ENCODE measurements at places on chromosomes 2 and 18. TPM values are rescaled to one million over a fixed set of nuclear protein-coding genes. Genes with fewer than 3 reads are reported as not detected.

The HSPE1 gene
- total RNA-seq, result 139 TPM

The METTL5 gene
- total RNA-seq, result 63.6 TPM

The INPP5D gene
- 0.15 TPM for total RNA-seq

The DPYSL5 gene
- not detected for total RNA-seq

The FBLN7 gene
- 0.29 TPM for total RNA-seq

The TXNDC2 gene
- total RNA-seq, result under 0.01 TPM

The SERPINB11 gene
- not detected for total RNA-seq

The SLC66A2 gene
- total RNA-seq, result 64.3 TPM

The TEX44 gene
- not detected for total RNA-seq

The LYG2 gene
- not detected for total RNA-seq

The ST3GAL5 gene
- total RNA-seq, result 11.2 TPM

The ATP9B gene
- total RNA-seq, result 34.7 TPM

The DYNAP gene
- not detected for total RNA-seq

The ERICH2 gene
- not detected for total RNA-seq

The RGPD4 gene
- total RNA-seq, result not detected

The INHBB gene
- not detected for total RNA-seq

The TDRD15 gene
- total RNA-seq, result not detected

The KLHL41 gene
- 9.8 TPM for total RNA-seq

The PDE11A gene
- total RNA-seq, result not detected

The TRIP12 gene
- total RNA-seq, result 254 TPM

The MYCN gene
- total RNA-seq, result not detected

The CDK15 gene
- total RNA-seq, result 16.0 TPM

The CAVIN2 gene
- total RNA-seq, result 21.0 TPM

The BBS5 gene
- 7.6 TPM for total RNA-seq

The GYPC gene
- 71.0 TPM for total RNA-seq

The CREG2 gene
- 0.83 TPM for total RNA-seq

The REG3A gene
- not detected for total RNA-seq

The MTIF2 gene
- 35.9 TPM for total RNA-seq

The TGFA gene
- total RNA-seq, result 0.73 TPM

The LONRF2 gene
- under 0.01 TPM for total RNA-seq

The FAP gene
- total RNA-seq, result 143 TPM

The WDFY1 gene
- 97.3 TPM for total RNA-seq

The ABCB11 gene
- total RNA-seq, result under 0.01 TPM

The CELF4 gene
- not detected for total RNA-seq

The ANKRD30B gene
- total RNA-seq, result 0.50 TPM

The SAG gene
- total RNA-seq, result not detected

The SLC16A14 gene
- total RNA-seq, result 2.6 TPM

The UNC80 gene
- total RNA-seq, result not detected

The VWC2L gene
- total RNA-seq, result not detected

The CRACDL gene
- total RNA-seq, result under 0.01 TPM

The OTOS gene
- 1.2 TPM for total RNA-seq

The MYL1 gene
- not detected for total RNA-seq

The CRYBA2 gene
- total RNA-seq, result not detected

The UGT1A3 gene
- not detected for total RNA-seq

The TTR gene
- not detected for total RNA-seq

The SLC23A3 gene
- 1.2 TPM for total RNA-seq

The FSHR gene
- total RNA-seq, result not detected

The PTPRM gene
- total RNA-seq, result 43.8 TPM

The SCN7A gene
- total RNA-seq, result 16.4 TPM

The CAB39 gene
- 86.4 TPM for total RNA-seq

The C2orf81 gene
- 1.5 TPM for total RNA-seq

Data from smooth muscle cell of trachea (primary cell).